Adrenal gland (tissue), 19 donors: ENCODE measurements at places on chromosomes 7 and 10. TPM values are rescaled to one million over a fixed set of nuclear protein-coding genes. Genes with fewer than 3 reads are reported as not detected.

MTPN gene
- total RNA-seq: 69.1 TPM

GHRHR gene
- total RNA-seq: not detected

- DNase-seq: no peak
These were observed 66.1 kb downstream of the GNA12 start for GRCh38 chr7:2777898-2778535.

- no peak for DNase-seq
These were observed 141.1 kb downstream of the DYNC2I1 start for GRCh38 chr7:158997471-158997870.

GRCh38 chr10:11698691-11699549 lies 43.3 kb upstream of the ECHDC3 start:
- peak; percentile 61 for DNase-seq

PON3 gene
- 1.4 TPM for total RNA-seq

SYCE1 gene
- total RNA-seq: 1.8 TPM

DNA sequence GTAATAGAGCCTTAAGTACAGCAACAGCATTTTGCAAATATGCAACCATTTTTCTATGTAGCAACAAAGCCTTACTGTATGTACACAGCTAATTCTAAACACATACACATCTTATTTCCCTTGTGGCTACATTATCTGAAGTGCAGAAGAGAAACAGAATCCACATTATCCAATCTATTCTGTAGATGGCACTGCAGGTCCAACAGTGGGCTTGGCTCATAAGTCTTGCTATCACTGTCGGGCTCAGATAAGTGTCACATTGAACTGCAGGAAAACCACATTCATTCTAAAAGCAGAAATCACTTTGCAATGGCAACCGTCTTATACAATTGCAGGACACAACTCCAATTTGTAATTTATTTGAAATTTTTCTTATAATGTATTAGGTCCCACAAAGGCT lies 109.8 kb upstream of the NOBOX start:
- DNase-seq: peak; percentile 23

- peak; percentile 27 for DNase-seq
These were observed 9.4 kb downstream of the LIMK1 start for GRCh38 chr7:74092964-74093471.

- DNase-seq: no peak
These were observed 83.7 kb upstream of the PPP2R2D start for GRCh38 chr10:131816941-131817700.

DNA sequence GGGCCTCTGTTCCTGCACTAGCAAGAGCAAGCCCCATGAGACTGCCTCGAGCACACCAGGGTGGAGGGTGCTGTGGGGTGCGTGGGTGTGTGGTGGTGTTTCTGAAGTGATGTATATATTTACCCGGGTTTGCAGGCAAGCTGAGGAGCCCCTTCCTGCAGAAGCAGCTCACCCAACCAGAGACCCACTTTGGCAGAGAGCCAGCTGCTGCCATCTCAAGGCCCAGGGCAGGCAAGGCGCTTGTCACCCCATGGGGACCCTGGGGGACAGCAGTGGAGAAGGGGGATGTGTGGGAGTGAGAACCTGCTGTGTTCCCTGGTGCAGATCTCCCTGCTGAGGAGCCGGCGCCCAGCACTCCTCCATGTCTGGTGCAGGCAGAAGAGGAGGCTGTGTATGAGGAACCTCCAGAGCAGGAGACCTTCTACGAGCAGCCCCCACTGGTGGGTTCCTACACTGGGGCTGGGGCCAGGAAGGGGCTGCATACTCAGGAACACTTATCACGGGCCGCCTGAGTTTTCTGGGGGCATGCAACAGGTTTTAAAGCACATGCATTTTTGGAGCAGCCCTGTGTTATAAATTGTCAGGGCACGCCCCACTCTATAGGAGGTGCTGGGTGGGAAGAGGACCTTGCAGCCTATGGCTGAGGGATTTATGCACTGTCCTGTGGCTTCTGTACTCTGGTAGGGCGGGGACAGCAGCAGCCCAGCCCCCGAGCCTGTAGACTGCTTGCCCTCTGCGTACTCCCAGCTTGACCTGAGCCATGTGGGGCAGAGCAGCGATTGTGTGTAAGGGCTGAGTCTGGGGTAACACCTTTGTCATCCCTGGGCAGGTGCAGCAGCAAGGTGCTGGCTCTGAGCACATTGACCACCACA lies 5.9 kb downstream of the PGAM2 start:
- peak; percentile 14 for DNase-seq

MYPN gene
- total RNA-seq: 0.27 TPM

- DNase-seq: no peak
These were observed 515 bp downstream of the FAM149B1 start for GRCh38 chr10:73168465-73168803.

DNA sequence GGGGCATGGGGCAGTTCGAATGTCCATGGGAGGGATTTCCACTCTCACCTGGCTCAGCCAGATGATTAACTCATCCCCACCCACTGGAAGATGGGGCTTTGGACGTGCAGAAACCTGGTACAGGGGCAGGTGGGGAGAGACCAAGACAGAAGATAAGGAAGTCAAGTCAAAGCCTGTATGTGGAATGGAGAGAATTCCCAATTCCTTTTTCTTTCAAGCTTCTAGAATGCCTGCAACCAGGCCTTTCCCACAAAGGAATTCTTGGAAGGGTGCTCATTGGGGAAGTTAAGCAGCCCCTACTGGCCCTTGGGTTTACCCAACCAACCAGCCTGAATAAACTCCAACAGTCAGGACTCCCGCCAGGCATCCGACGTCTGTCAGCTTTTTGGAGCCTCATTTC lies 39.1 kb downstream of the CCM2 start:
- no peak for DNase-seq

DNA sequence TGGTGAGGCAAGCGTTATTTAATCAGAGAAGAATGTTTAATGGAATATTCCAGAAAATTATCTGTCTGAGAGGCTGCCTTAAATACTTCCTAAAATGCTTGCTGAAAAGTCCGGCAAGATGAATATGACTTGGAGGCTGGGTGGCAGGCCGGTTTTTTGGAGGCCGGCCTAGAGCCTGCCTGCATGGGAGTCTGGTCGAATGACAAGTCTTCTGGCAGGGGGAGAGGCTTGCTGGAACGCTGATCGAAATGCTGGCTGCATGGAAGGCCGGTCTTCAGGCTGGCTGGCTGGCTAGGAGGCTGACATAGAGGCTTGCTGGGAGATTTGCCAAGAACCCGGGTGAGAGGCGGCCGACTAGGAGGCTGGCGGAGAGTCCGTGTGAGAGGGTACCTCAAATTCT lies 135.7 kb downstream of the OR13A1 start:
- DNase-seq: peak; percentile 31

- DNase-seq: no peak
These were observed 425.8 kb upstream of the FOXK1 start for GRCh38 chr7:4256286-4256685.

TMEM225B gene
- total RNA-seq: 2.0 TPM

AGR2 gene
- not detected for total RNA-seq

DNA sequence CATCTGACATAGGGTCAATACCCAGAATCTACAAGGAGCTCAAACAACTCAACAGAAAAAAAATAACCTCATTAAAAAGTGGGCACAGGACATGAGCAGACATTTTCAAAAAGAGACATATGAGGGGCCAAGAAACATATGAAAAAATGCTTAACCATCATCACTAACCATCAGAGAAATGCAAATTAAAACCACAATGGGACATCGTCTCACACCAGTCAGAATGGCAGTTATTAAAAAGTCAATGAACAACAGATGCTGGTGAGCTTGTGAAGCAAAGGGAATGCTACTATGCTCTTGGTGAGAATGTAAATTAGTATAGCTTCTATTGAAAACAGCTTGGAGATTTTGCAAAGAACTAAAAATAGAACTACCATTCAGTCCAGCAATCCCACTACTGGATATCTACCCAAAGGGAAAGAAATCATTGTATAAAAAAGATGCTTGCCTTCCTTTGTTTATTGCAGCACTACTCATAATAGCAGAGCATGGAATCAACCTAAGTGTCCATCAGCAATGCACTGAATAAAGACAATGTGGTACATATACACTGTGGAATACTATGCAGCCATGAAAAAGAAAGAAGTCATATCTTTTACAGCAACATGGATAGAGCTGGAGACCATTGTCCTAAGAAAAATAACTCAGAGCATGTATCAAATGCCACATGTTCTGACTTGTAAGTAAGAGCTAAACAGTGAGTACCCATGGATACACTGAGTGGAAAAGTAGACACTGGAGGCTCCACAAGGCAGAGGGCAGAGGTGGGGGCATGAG lies 139.8 kb downstream of the ADARB2 start:
- DNase-seq: no peak

GRCh38 chr7:139720705-139721231 lies 57.0 kb downstream of the HIPK2 start:
- DNase-seq: peak; percentile 73
